ENCODE measurements at places on chromosomes 13 and 19.

- no peak for DNase-seq
These were observed 26.8 kb downstream of the DHX34 start for GRCh38 chr19:47375694-47376588.

- DNase-seq = no peak
These were observed 1323.4 kb upstream of the ATXN8OS start for GRCh38 chr13:68784275-68784674.

DNA sequence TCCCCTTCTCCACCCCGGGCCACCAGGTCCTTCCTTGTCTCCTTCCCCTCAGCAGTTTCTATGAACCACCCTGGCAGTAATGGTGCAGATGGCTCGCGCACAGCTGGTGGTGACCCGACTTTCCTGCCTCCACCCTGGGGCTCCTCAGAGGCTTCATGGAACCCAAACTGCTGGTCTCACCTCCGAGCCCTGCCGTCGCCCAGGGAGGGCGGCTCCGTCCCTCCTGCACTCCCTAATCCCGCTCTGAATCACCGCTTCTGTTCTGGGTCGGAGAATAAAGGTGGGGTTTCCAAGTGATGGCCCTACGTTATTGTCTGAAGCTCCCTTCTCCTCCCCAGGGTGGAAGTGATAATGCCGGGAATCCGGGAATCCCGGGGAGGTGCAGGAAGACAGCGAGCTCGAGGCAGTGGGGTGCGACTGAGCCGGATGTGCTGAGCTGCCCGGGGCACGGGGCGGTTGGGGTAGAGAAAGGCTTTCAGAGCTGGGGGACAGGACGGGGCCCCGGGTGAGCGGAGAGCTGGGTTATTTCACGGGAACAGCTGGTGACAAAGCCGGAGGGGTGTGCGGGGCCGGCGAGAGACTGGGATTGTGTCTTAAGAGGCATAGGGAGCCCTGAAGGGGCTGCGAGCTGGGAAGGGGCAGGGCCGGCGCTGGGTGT, 711 bp downstream of the FUT2 start:
- no peak for DNase-seq

- no peak for DNase-seq
These were observed 21.5 kb upstream of the SGCG start for GRCh38 chr13:23159205-23159759.

GRCh38 chr13:55566334-55566733, 1574.4 kb upstream of the PRR20A start:
- DNase-seq = no peak

GRCh38 chr13:77730572-77730971, 33.1 kb downstream of the SLAIN1 start:
- no peak for DNase-seq

GRCh38 chr13:23752111-23753001, 136.8 kb downstream of the MIPEP start:
- DNase-seq = no peak

DNA sequence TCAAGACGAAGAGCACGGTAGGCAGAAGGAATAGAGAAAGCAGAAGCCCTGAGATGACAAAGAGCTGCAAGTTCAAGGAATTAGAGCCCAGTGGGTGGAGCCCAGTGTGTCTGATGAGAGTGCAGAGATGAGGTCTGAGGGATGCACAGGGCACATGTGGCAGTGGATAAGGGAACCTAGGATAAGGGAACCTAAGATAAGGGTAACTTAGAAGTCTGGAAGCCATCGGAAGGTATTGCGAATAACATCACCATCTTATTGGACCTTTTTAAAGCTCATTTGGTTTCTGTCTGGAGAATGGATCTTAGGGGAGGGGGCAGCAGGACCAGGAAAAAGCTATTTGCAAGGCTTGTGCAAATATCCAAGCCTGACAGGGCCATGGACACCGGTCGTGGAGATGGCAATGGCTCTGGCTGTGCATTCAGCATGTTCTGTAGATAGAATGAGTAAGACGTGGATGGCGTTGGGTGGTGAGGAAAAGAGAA, 1.3 kb downstream of the FPR3 start:
- no peak for DNase-seq

GRCh38 chr19:5935473-5936291, 21.6 kb downstream of the CAPS start:
- no peak for DNase-seq

- DNase-seq = no peak
These were observed 7.9 kb downstream of the HPN start for GRCh38 chr19:35049456-35049855.

GRCh38 chr19:12833738-12834565, 427 bp downstream of the RTBDN start:
- DNase-seq = no peak

DNA sequence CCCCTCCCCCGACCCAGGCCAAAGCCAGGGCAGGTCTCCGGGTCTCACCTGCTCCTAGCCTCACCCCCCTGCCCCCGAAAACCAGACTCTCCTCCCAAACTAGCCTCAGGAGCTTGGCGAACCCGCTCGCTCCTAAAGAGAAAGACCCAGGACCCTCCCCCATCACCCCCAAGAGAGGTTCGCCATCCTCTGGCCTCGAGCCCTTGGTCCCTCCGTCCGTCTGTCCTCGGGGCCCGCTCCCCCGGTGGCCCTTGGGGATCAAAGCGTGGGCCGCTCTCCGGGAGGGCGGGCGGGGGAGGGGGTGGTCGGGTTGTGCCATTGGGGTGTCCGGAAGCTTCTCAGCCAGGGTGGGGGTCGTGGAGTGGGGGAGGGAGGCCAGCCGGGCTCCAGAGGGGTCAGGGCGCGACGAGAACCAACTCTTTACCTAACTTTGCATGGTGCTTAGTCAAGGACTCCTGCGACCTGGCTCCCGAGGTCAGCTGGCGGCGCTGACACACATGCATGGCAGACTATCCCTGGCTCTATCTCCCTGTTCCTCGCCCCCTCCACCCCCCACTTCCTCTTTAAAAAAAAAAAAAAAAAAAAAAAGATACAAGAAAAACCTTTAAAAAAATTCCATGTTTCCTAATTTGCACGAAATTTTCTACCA, 15.6 kb downstream of the SMIM24 start:
- no peak for DNase-seq

- DNase-seq = no peak
These were observed 48.9 kb upstream of the PABPC3 start for GRCh38 chr13:25046985-25047511.

DNA sequence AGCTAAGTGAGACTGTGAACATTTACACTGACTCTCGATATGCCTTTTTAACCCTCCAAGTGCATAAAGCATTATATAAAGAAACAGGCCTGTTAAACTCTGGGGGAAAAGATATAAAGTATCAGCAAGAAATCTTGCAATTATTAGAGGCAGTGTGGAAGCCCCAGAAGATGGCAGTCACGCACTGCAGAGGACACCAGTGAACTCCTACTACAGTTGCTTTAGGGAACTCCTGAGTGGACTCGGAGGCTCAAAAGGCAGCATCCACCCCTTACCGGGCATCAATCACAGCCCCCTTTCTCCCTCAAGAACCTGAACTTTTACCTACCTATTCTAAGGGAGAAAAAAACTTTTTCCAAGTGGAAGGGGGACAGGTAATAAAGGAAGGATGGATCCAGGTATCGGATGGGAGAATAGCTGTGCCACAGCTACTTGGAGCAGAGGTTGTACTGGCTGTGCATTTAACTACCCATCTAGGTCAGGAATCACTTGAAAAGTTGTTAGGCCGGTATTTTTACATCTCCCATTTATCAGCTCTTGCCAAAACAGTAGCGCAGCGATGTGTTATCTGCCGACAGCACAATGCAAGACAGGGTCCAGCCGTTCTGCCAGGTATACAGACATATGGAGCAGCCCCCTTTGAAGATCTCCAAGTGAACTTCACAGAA, 80.1 kb downstream of the ZNF486 start:
- no peak for DNase-seq

- no peak for DNase-seq
These were observed 188.2 kb downstream of the MTUS2 start for GRCh38 chr13:29008296-29008695.

GRCh38 chr13:35810321-35810720, 320.9 kb downstream of the DCLK1 start:
- DNase-seq = no peak

- no peak for DNase-seq
These were observed 1.8 kb upstream of the LTBP4 start for GRCh38 chr19:40599331-40599901.

GRCh38 chr13:48066310-48066989, 28.5 kb downstream of the MED4 start:
- no peak for DNase-seq

- DNase-seq = no peak
These were observed 110.8 kb downstream of the TBC1D4 start for GRCh38 chr13:75371203-75371602.

- no peak for DNase-seq
These were observed 183.9 kb downstream of the DCLK1 start for GRCh38 chr13:35947315-35947714.

DNA sequence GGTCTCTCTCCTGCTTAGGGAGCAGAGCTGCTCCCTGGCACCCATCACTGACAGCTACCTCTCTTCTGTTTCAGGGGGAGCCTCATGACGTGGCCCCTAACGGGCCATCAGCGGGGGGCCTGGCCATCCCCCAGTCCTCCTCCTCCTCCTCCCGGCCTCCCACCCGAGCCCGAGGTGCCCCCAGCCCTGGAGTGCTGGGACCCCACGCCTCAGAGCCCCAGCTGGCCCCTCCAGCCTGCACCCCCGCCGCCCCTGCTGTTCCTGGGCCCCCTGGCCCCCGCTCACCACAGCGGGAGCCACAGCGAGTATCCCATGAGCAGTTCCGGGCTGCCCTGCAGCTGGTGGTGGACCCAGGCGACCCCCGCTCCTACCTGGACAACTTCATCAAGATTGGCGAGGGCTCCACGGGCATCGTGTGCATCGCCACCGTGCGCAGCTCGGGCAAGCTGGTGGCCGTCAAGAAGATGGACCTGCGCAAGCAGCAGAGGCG, 23.2 kb upstream of the NCCRP1 start:
- no peak for DNase-seq

DNA sequence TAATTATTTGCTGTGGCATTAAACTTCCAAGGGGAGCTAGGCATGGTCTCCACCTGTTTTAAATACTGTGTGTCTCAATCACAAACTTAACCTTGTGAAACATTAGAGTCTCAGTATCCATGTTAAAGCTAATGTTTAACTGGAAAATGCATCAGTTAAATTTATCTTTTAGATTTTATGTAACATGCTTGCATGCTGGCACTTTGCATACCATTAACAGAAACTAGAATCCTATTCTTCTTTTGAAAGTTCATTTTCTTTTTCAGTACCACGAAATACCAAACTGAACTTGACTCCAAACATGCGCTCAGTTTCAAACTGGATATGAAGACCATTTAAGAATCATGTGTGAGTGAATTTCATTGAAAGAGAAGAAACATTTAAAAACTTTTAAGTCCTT, 328.9 kb upstream of the SLC10A2 start:
- DNase-seq = no peak

DNA sequence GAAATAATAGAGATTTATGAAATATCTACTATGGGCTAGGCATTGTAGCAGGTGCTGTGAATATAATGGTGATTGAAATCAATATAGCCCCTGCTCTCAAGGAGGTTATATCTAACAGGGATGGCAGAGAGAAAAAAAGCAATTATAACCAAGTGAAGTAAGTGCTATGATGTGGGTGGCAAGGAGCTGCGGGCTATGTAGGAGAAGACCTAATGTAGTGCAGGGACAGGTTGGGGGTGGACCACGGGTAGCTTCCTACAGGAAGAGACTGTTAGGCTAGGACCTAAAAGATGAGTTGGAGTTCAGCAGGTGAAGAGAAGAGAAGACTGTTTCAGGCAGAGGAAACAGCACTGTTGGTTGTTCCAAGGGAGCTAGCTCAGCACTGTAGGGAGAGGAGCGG, 311.0 kb downstream of the KCNRG start:
- DNase-seq = no peak

- no peak for DNase-seq
These were observed 33.0 kb downstream of the UGGT2 start for GRCh38 chr13:96020155-96020575.

GRCh38 chr19:28185646-28186045, 1027.3 kb downstream of the UQCRFS1 start:
- DNase-seq = no peak

DNA sequence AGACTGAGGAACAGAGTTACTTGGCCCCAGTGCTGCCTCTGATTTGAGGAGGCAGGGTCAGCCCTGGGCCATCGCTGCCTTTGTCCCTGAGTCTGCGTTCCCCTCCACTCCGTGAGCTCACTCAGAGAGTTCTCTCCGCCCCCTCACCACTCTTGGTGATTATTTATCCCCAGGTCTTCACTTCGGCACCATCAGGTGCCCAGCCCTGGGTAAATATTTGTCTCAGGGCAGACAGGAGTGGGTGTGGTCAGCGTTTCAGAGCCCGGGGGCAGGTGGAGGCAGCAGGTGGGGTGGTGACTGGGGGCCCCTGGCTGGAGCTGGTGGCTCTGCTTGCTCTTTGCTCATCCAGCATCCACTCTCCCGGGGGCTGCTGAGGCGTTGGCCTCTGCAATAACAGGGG, 20.6 kb downstream of the PPP1R37 start:
- DNase-seq = no peak

DNA sequence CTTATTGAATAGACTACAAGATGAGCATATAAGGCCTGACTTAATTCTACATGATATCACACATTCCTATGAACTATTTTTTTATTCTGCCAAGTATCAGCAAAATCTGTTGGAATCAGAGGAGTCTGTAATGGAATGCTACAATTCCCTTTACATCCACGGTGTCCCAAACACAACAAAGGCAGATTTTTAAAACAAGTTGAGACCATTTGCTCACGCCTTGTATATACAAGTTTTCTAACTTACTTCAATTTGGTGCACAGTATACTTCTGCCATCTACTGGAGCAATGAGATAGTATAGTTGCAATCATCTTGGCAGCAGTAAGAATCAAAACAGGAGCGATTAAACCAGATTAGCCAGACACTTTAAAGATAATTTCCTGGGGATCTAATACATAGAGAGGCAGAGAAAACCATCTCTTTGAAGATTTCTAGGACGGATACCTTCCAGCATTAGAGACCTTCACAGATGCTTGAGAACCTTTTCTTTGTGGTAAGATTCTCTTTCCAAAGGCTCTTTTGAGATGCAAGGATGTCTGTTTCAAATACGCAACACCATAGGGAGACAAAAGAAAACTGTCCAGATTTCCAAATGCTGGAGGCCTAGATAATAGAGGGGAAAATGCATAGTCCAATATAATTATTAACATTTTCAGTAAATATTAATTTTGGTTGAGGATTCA, 302.0 kb upstream of the MIR17HG start:
- DNase-seq = no peak

GRCh38 chr13:70856711-70857110, 748.5 kb upstream of the KLHL1 start:
- DNase-seq = no peak

DNA sequence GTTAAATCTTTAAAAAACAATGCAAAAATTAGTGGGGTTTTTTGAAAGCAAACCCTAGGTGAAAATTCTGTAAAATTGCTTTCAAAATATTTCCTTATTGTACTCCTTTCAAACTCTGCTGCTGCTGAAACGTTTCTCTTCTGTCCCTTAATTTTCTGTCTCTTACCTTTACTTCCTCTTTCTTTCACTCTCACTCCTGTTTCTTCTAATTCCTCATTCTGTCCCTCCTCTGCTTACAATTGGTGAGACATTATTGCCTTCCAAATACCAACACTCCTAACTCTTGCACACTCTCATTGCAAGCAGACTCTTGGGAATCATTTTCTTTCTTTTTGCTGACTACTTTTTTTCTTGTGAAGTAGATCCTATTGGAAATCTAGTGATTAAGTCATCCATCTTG, 685.6 kb upstream of the SLITRK1 start:
- DNase-seq = no peak

GRCh38 chr19:8577741-8578140, 499 bp upstream of the MYO1F start:
- DNase-seq = no peak
